ELF-1 (cell line): ENCODE measurements at places on chromosomes 4 and X.

- DNase-seq, result peak; percentile 60
Observed at GRCh38 chrX:121161501-121161933, 114.1 kb downstream of the GLUD2 start.

- no peak for DNase-seq
Observed at GRCh38 chr4:83217721-83218522, 66.7 kb downstream of the COQ2 start.

- DNase-seq, result no peak
Observed at GRCh38 chr4:120847019-120847582, 75.4 kb downstream of the PRDM5 start.

GRCh38 chrX:42149281-42149680 is 225.9 kb upstream of the CASK start:
- no peak for DNase-seq

GRCh38 chrX:41677183-41678060 is 11.4 kb upstream of the GPR34 start:
- no peak for DNase-seq

- DNase-seq, result peak; percentile 98
Observed at GRCh38 chr4:121823505-121824170, at the start of gene CCNA2. CCNA2 (minus strand) TSS chr4:121823883; CDS start chr4:121823628, 255 bp downstream.

- DNase-seq, result peak; percentile 66
Observed at GRCh38 chr4:110612631-110613269, 10.1 kb downstream of the PITX2 start.

- DNase-seq, result peak; percentile 44
Observed at GRCh38 chr4:183838987-183839712, 66.0 kb upstream of the STOX2 start.

DNA sequence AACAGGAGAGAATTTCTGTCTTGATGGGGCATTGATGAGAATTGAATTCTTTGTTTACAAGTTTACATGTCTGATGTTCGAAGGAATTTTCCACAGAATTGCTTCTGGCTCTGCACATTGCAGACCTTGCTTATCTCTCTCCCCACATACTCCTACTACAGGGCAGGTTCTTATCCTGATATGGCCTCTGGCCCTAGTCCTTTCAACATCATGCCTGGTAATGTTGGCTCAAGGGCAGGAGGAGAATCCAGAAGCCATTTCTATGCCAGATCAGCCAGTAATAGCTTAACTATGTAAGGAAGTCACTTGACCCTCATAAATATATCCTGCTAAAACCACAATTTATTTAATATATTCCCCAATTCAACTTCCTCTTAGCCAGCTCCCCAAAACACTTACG is 24.3 kb upstream of the TSPAN5 start:
- DNase-seq, result no peak

GRCh38 chr4:140969296-140969695 is 164.0 kb downstream of the RNF150 start:
- no peak for DNase-seq

GRCh38 chr4:102560115-102560514 is 59.0 kb downstream of the NFKB1 start:
- DNase-seq, result no peak
